ENCODE measurements at places on chromosomes 2 and 18. TPM values are rescaled to one million over a fixed set of nuclear protein-coding genes. Genes with fewer than 3 reads are reported as not detected.

- DNase-seq = no peak
These were observed 8.1 kb upstream of the ATP6V1B1 start for GRCh38 chr2:70927641-70928040.

DNA sequence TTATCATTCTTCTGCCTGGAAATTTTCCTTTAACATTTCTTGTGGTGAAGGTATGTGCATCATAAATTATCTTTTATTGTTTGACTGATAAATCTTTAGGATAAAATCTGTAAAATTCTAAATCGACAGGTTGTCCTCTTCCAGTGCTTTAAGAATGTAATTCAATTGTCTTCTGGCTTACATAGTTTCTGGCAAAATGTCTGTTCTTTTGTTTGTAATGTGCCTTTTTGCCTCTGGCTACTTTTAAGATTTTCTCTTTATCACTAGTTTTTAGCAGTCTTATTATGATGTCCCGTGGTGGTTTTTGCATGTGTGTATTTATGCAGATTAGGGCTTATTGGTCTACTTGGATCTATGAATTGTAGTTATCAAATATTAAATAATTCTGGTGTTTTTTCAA, 203.6 kb upstream of the COPS8 start:
- no peak for DNase-seq

GRCh38 chr2:204615456-204615855, 70.2 kb downstream of the PARD3B start:
- no peak for DNase-seq

- DNase-seq = no peak
These were observed 106.7 kb downstream of the METTL8 start for GRCh38 chr2:171327043-171327496.

STAT4 gene
- total RNA-seq = 7.1 TPM
